ENCODE measurements at places on chromosomes 6 and 20.

GRCh38 chr6:149331043-149331807 lies 13.7 kb downstream of the TAB2 start:
- DNase-seq = no peak

DNA sequence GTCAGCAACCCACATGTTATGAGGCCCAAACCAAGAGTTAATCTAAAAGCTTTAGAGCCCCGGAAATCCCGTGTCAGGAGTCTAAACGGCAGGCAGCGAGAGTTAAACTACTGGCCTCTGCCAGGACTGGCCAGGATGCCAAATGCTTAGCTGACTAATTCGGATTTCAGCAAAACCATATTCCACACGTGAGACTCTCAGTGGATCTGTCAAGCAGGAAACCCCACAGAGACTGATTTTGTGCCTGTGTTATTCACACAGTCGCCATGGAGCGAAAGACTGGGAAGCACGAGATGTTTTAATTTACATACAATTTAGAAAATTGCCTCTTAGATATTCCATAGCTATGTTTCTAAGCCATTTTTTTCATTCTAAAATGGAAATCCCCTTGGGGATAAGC lies 152.9 kb downstream of the RNASET2 start:
- DNase-seq = no peak

DNA sequence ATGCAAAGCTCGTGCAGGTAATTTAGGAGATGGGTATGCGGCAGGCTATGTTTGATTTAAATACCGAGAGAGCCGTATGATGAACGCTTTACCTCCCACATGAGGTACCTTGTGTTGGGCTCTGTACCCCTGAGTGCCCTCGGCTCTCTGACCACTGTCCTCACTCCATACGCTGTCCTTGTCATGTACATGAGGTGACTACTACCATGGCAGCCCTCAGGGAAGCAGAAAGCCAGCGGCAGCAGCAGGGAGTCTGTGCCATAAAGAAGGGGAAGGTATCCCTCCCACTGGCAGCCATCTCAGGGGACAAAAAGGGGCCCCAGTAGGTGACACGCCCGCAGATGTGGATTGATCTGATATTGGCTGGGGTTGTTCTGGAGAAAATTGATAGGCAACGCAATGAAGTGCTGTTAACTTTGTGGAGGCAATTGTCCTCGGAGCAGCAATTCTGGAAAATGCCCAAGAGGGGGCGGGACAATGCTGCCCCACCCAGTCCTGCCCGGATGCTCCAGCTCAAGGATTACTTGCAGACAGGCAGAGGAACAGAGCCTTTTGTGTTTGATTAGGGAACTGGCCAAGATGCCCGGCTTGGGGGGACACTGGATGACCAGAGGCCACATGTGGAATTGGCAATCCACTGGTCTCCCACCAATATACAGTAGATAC lies 38.0 kb upstream of the HSF2 start:
- DNase-seq = no peak

GRCh38 chr20:61129311-61129710 lies 122.8 kb upstream of the CDH4 start:
- no peak for DNase-seq

GRCh38 chr6:159935065-159935464 lies 33.8 kb upstream of the IGF2R start:
- DNase-seq = no peak

- no peak for DNase-seq
Measured at GRCh38 chr6:136226674-136227377, 23.3 kb downstream of the MTFR2 start.

DNA sequence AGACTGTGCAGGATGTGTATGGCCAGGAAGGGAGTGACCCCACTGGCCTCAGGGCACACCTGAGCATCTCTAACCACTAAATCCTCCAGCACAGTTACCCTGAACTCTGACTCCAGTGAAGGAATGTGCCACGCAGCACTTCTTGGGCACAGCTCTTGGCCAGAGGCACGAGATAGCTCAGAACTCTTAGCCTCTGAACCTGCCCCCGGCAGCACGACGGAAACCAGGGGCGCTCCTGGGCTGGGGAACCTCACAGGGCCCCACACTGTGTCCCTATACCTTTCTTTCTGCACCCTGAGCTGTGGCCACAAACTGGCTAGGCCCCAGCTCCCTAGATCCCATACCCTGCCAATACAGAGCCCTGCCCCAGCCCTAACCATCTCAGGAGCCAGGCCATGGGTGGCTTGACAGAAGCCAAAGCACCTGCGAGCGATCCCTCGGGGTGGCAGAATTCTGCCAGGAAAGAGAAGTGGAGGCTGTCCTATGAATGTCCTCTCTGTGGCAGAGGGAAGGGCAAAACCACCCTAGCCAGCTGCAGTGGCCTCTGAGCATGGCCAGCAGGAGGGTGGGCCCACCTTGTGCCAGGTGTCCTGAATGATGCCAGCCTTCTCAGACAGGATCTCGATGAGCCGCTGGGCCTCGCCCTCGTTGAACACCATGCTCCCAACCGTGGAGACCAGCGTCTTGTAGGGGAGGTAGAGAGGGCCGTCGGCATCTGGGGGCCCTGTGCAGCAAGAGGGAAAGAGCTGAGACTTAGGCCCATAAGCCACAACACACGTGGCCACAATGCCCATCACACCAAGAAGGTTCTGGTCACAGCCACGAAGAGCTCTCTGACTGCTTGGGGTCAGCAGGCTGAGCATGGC lies 39.4 kb downstream of the RRBP1 start:
- DNase-seq = no peak

DNA sequence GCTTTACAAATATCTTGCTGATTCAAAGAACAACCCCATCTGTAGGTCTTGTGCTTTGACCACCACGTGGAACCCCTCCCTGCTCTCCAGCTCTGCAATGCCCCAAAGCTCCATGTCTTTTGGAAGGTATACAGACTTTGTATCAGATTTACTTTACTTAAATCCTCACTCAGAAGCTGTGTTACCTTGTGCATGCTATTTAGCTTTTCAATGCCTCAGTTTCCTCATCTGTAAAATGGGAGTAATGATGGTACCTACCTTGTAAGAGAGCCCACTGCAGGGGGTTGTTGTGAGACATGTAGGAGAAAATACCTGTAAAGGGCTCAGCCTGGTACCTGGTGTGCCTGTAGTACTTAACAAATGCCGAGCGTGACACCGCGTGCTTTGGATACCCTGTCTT lies 200.2 kb upstream of the CHD6 start:
- no peak for DNase-seq

DNA sequence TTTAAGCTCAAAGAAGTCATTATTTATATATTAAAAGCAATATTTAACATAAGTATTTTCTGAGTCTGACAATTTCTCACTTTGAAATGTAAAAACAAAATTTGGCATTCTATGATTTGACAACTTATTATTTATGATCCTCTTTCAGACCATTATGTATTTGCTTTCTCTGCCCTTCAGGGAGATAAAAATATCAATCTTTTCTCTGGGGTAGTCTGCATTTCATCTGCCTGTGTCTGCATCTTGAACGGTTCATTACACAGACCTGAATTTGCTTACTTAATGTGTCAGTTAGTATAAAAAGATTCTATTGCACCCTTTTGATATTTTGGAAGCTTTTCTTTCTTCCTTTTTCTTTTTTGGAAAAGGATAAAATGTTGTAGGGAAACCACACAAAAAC lies 354.0 kb upstream of the RGS17 start:
- DNase-seq = no peak

DNA sequence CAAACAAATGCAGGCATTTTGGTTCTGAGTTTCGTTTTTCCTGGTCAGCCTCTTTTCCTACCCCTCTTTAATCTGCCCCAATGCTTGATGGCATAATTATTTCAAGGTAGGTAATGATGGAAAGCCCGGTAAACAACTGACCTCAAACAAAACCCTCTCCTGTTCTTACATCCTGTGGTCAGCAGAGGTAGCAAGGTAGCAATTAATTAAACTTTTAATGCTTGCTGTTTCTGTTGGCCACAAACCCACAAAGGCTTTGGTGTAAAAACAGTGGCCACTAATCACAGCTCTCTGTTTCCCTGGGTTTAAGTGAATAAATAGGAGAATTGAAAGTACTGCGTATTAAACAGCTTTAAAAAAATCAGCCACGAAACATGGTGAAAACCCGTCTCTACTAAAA lies 261.5 kb upstream of the SOX4 start:
- DNase-seq = no peak

DNA sequence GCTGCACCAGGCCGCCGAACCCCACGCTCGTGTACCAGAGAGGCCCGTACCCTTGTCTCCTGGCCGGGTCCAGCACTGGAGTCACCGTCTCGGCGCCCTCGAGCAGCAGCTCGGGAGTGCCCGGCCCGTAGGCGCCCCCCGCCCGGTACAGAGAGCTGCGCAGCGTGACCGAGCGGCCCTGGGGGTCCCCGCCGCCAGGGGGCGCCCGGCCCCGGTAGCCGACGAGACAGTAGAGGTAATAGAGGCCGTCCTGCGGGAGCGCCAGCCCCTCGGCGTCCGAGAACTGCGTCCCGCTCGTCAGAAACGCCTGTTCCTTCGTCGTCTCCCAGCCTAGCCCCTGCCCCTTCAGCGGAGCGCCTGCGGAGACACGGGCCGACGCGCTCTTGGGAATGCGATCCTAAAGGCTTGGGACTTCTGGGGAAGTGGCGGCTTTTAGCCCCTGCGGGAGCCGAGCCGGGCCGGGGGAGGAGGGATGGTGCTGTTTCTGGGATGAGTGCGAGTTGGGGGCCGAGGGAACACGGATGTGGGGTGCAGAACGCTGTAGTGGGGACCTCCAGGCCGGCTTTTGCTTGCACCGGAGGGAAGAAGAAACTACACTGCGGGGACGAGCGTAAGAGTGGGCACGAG lies 1.3 kb downstream of the LTB start:
- peak; percentile 92 for DNase-seq

- no peak for DNase-seq
Measured at GRCh38 chr6:166438211-166438861, 55.6 kb upstream of the MPC1 start.

- no peak for DNase-seq
Measured at GRCh38 chr20:37240337-37241067, 21.1 kb downstream of the GHRH start.

DNA sequence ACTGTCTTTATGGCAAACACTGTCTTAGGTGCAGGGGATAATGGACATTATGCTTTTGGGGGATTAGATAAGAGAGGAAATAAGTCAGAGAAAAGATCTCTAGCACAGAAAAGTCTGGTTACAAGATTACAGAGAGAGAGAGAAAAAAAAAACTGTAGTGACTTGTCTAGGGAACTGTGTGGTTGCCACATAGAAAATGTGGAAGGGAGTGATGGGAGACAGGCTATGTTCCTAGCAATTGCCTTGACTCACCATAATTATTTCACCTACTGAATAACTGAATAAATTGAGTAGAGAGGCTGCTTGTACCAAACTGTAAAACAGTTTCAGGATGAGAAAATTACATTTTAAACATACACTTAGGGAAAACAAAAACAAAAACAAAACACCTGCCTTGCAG lies 229.7 kb downstream of the LAMA2 start:
- DNase-seq = no peak

- no peak for DNase-seq
Measured at GRCh38 chr6:3561725-3562124, 104.9 kb upstream of the SLC22A23 start.

DNA sequence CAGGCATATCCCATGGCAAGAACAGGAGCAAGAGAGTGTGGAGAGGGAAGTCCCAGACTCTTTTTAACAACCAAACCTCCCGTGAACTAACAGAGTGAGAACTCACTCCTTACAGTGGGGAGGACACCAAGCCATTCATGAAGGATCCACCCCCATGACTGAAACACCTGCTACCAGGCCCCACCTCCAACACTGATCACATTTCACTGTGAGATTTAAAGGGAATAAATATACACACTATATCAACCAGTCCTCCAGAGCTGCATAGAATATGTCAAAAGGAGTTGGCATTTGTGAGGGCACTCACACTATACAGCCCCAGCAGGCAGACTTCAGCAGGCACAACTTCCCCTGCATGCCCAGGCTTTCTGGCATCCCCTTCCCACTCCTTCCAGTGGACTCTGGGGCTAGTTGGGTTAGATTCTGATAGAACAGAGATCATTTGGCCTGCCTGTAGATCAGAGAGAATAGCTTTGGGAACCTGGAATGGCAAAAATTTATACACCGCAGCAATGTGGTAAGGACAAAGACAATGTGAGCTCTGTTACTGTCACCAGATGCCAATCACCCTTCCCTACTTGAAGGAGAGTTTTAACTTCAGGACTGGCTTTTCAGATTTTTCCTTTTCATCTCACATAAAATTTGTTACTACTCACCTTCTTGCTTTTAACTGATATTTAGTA lies 25.2 kb upstream of the TENT5A start:
- no peak for DNase-seq

GRCh38 chr20:50930976-50931305 lies 296 bp downstream of the ADNP start:
- DNase-seq = no peak

GRCh38 chr6:134063966-134064445 lies 11.6 kb upstream of the SLC2A12 start:
- DNase-seq = peak; percentile 58

DNA sequence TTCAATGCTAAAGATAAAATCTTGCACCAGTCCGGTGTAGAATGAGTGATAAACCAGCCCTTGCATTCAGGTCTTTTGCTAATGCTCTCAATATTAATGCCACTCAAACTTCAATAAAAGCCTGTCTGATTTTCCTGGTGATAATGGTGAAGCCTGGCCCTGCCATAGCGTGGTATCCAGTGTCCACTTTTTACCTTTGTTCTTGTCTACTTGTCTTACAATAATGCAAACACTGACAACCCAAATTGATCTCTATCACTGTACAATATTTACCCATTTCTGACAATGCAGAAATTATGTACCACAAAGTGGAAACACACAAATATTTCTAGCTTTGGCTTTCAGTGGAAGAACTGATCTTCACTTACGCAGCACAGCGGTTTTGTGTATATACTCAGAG lies 189.1 kb downstream of the ZDHHC14 start:
- no peak for DNase-seq

DNA sequence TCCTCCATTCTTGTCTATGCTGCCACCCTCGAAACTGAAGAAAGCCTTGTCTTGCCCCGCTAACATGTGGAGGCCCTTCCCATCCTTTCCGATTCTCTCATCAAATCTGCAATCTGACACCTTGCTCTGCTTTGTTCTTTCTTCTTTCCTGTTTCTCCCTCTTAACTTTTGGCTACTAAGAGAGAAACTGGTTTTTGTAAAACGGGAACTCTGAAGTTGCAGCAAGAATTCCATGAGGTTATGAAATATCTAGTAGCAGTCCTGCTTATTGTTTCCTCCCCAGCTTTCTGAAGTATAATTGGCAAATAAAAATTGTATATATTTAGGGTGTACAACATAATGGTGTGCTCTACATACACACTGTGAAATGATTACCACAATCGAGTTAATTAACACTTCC lies 80.2 kb downstream of the MAP7 start:
- DNase-seq = no peak

DNA sequence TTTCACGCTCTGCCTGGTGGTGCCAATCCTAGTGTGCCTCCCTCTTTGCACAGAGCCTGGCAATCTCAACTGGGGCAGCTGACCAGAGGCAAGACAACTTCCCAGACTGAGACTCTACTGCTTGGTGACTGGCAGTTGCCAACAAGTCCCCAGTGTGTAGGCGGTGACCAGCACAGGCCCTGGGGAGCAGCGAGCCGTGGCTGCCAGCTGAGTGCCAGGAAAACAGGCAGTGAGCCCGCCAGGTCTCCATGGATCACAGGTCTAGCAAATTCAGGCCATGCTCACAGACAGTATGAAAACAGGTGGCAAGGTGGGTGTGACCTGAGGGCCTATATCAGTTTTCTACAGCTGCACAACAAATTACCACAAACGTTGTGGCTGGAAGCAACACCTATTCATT lies 289.9 kb downstream of the KIF16B start:
- no peak for DNase-seq
